MG63 (cell line): ENCODE measurements at places on chromosomes 12 and 14. TPM values are rescaled to one million over a fixed set of nuclear protein-coding genes. Genes with fewer than 3 reads are reported as not detected.
A peak's percentile ranks its signal among the peaks of the same experiment; 100 is the strongest.

GRCh38 chr12:129662234-129662633, 241.6 kb downstream of the TMEM132D start:
- DNase-seq: no peak

DNA sequence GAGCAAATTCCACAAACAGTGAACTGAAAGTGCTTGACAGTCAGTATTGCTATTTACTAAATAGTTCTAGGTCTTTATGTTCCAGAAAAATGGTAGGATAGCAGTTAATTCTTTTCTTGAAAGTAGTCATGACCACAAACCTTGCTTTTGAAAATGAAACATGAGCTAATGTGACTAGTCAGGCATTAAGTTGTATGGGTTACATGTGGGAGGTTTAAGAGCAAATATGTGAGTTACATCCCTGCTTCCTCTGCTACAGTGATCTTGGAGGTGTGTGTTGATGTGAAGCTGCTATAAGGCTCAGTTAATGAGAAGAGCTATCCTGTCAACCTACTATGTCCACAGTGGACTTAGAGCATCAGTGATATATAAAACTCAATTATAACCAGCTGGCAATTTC, 741.6 kb downstream of the FSCB start:
- no peak for DNase-seq

DNA sequence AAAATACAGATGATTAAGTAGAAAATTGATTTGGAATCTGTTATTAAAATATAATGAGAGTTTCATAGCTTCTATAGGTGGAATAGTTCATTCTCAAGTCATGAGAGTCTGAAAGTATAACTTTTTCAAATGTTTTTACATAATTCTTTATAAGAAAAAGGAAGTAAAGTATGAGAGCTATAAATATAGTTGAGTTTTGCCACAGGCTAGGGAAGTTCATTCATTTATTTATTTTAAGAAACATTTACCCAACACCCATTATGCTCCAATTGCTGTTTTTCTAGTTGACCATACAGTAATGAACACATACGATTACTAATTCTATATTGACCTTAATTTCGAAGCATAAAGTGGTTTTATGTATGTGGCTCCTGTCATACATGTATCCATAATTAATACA, 24.8 kb downstream of the LRRIQ1 start:
- no peak for DNase-seq

DNA sequence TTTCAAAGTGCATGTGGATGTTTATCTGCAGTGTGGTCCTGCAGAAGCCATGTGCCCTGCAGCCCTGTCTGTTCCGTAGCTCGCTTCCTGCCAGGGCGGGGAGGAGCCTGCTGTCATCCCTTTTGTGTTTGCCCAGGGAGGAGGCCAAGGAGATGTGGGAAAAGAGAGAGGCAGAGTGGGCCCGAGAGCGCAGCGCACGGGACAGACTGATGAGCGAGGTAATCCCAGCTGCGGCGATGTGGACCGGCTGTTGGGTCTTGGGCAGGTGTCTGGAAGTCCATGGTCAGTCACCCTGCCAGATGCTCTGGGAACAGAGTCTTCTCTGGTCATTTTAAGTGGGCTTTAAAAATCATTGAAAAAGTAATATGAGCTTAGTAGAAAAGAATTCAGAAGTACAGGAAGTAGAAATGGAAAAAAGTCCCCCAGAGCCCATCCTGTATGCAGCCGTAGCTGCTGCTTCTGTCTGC, 12.8 kb downstream of the TCHP start:
- no peak for DNase-seq

DNA sequence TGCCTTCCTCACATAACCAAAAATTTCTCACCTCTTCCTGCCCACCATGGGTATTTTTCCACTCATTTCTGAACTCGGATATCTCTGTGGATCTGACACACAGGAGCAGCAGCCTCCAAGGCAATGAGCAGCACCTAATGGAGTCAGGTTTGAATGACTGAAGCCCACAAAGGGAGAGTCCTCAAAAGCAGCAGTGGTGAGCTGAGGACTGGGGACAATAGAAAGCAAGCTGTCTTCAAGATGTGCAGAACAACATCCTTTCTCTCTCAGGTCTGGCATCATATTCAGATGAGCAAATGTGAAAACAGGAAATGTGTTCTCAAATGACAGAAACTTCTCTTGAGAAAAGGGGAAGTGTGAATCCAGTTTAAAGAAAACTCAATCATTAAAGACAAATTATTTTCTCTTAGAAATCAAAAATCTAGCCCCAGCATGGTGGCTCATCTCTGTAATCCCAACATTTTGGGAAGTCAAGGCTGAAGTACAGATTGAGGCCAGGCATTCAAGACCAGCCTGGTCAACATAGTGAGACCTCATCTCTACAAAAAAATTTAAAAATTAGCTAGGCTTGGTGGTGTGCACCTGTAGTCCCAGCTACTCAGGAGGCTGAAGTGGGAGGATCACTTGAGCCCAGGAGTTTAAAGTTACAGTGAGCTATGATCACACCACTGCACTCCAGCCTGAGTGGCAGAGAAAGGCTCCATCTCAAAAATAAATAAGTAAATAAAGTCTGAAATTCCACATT, 54.2 kb downstream of the C12orf42 start:
- no peak for DNase-seq

DNA sequence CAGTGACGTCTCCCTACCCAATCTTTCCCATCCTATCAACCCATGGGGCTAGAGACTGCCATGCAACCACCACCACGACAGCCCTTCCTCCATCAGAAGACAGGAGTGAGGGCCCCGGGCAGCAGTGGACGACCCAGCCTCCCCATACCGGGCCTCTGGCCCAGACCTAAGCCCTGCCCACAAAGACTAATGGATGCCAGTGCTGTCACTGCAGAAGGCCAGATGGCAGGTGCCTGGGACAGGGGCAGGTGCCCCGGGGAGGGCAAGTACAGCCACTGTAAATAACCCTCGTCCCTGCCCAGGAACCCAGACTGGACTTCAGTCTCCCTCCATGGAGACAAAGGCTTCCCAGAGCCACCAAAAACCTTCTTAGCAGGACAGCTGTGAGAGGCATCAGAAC, 20.3 kb upstream of the HSPB8 start:
- no peak for DNase-seq

- DNase-seq: no peak
These were observed 6.8 kb downstream of the KRT74 start for GRCh38 chr12:52566847-52567291.

DNA sequence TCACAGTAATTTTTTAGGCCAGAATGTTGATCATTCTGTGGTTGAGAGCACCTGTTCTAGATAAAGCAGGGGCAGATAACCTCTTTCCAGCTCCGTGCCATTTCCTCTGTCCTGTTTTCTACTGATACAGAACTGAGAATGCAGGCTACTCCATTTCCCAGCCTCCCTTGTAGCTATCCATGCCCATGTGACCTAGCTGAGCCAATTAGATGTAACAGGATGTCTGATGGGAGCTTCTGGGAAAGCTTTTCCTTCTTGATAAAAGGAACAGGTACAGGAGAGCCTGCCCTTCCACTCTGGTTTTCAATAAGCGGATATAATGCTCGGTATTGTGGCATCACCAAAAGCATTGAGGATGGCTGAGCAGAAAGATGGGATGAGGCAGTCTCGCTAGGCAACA, 54.2 kb downstream of the LRRC74A start:
- no peak for DNase-seq

DNA sequence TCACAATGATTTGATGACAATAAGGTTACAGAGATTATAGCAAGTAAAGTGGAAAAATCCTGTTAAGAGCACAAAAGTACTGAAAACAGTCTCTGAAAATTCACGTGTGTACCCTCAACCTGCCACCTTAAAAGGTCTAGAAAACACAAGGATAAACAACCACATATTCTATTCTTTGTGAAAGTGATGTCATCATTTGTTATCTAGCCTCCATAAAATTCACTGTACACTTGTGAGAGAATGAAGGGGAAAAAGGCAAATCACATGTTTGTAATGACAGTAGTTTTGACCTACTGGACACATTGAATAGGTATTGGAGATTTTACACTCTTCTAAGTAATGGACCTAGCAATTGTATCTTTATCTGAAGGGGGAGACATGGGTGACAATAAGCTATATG, 4.0 kb downstream of the PTGDR start:
- no peak for DNase-seq

DNA sequence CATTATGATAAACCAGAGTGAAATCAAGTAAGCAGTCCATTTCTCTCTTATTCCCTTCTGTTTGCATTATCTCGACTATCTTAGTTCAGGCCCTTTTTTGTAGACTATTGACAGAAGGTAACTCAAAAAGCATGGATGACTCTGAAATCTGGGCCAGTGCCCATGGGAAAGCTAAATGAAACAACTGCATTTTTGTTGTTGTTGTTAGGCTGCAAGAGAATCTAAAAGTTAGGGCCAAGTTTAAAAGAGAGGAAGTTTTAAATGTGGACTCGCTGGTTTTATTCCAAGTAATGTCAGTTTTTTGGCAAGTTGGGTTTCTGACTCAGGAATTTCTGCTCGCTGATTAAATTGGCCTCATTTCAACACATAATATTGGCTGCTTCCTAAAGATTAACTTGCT, 201.1 kb downstream of the PIK3C2G start:
- peak; percentile 88 for DNase-seq

- DNase-seq: peak; percentile 9
These were observed 556 bp downstream of the PHETA1 start for GRCh38 chr12:111368291-111368787.

DNA sequence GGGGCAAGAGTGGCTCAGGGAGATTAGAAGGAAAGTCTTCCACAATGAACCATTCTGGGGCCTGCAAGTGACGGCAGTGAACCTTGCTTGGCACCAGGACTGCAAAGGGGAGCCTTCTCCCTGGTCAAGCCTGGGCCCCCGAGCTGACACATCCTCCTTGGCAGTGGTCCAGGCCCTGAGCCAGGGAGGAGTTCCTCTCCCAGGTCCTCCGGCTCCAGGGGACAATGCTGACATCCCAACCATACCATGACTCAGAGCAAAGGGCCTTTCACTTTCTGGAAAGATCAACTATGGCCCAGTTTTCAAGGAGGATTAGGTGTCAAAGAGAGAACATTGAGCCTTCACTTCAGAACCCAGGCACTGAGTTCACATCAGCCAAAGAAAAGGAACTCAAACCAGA, 756.5 kb upstream of the TBX3 start:
- DNase-seq: peak; percentile 61

DNA sequence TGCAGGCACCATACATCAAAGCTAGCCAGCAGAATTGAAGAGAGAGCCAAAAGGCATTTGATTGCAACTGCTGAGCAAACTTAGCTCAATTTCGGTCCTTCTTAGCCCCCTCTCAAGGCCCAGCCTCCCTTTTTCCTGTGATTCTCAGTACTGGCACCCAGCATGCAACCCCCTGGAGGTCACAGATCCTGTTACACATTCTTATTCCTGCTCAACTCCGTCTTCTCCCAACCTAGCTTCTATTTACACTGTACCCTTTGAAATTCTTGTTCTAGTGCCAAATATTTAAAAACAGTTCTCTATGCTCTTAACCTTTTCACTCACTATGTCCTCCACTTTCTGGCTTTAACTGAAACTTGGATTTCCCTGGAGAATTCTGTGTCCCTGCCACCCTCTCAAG, 131.3 kb upstream of the CPSF6 start:
- peak; percentile 4 for DNase-seq

GRCh38 chr12:46585854-46586621, 213.5 kb upstream of the SLC38A2 start:
- DNase-seq: peak; percentile 13

DNA sequence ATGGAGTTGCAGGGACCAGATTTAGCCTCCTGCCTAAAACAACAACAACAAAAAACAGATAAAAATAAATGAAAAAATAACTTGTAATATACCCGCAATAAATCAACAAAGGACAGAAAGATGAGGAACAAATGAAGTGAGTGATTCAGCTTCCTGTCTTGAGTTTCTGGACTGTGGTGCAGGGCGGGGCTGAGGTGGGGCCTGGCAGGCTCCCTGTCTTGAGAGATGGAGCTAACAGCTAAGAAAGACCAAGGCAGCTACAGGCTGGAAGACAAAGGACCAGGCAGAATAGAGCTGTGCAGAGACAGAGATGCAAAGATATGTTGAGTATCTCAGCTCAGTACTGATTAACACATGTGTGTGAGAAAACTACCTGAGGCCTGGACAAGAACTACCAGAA, 879.2 kb downstream of the AACS start:
- peak; percentile 56 for DNase-seq

DNA sequence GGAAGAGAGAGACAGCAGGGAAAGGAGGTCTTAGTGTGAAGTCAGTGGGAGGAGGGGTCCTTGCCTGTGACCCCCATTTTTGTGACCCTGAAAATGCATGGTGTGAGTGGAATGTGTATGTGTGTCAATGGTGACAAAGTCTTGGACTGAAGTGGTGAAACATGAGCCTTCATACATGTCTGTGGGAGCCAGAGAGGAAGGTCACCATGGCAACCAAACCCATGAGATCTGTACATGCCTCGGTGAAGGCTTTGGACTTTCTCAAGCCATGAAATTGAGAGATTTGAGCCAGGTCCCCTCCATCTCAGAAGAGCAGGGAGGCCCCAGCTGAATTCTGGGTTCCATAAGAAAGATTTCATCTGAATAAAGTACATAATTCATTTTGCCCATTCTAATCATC, 108.7 kb downstream of the TTC8 start:
- no peak for DNase-seq

DNA sequence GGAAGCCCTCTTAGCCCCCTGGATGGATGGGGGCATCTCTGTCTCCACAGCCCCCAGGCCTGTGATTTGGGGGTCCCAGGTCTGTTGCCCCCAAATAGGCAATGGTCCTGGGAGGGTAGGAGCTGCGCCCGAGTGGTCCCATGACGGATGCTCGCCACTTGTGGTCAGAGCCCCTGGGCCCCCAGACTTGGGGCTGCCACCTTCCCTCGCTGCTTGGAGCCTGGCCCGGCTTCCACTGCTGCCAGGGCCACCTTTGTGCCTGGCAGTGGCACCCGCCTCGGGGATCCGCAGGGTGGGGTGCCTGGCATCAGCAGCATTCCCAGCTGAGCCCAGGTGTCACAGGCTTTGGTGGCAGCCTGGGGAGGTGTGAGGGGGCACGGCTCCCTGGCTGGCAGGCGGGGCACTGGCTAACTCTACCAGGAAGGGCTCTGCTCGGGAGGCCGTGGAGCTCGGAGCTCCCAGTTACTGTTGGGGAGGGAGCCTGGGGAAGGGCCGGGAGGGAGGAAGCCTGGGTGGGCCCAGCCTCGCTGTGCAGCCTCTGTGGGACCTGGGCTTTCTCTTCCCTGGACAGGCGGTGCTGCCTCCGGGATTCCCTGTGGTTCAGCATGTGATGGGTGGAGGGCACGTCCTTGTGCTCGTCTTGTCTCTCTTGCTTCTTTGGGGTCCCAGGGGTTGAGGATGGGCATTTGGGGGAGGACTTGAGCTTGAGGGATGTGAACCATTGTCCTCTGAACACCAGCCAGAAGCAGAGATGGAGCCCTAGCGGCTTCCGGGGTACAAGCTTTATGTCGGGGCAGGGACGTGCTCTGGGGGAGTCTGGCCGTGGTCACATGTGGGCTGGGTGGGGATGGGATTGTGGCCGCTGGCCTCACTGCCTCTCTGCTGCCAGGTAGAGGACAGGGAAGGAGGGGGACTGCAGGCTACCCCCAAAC, 5.4 kb downstream of the KIF26A start:
- DNase-seq: no peak

GRCh38 chr14:31761325-31761724, 200.1 kb downstream of the NUBPL start:
- no peak for DNase-seq

GRCh38 chr12:48198672-48198971, 4.5 kb downstream of the OR10AD1 start:
- no peak for DNase-seq

Gene PRB2
- total RNA-seq: not detected in 2 replicates

Gene RGS6
- not detected in 2 replicates for total RNA-seq

Gene LHX5
- total RNA-seq: not detected in 2 replicates

Gene USP44
- 0.27 TPM in 1 of 2 replicates, not detected in the other for total RNA-seq

Gene TAS2R7
- not detected in 2 replicates for total RNA-seq
